ENCODE measurements at places on chromosomes 16 and 17.
A peak's percentile ranks its signal among the peaks of the same experiment; 100 is the strongest.

GRCh38 chr17:27600471-27600870 is 30.5 kb upstream of the LGALS9 start:
- DNase-seq = no peak

GRCh38 chr17:53819956-53820355 is 2.8 kb upstream of the KIF2B start:
- DNase-seq = no peak

DNA sequence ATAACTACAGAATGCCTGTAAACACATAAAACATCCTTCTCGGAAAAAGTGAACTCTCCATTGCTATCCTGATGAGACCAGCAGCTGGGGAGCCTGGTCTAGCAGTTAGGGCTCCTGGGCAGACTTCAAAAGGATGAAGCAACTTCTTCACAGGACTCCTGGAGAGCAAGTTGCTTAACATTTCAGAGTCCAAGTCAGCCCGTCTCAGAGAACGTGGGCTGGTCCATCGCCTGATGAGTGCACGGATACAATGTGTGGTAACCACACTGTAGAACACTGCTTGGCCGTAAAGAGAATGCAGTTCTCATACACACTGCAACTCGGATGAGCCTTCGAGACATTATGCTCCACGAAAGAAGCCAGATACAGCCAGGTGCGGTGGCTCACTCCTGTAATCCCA is 52.7 kb downstream of the TMEM235 start:
- DNase-seq = no peak

DNA sequence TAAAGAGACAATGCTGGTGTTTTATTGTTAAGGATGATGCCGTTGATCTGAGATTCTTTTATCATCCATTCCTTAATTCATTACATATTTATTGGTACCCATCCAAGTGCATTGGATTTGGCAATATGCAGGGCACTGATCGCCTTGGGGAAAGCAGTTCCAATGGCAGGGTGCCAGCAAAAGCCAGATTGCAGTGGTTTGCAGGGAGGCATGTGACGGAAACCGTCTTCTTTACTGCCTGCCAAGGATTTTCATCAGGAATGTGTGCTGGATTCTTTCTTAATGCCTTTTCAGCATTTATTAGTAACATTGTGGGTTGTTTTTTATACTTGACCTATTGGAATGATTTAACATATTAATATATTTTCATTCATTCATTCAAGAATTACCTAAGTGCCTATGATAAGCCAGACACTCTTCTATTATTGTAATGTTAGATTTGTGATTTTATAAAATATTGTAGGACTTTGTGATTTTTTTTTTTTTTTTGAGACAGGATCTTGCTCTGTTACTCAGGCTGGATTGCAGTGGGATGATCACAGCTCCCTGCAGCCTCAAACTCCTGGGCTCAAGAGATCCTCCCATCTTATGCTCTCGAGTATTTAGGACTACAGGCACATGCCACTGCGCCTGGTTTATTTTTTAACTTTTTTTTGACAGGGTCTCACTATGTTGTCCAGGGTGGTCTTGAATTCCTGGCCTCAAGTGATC is 93.4 kb upstream of the TNRC6A start:
- no peak for DNase-seq

GRCh38 chr16:56048425-56049105 is 142.7 kb upstream of the GNAO1 start:
- no peak for DNase-seq

- no peak for DNase-seq
Measured at GRCh38 chr17:43418441-43419374, 19.9 kb downstream of the ARL4D start.

DNA sequence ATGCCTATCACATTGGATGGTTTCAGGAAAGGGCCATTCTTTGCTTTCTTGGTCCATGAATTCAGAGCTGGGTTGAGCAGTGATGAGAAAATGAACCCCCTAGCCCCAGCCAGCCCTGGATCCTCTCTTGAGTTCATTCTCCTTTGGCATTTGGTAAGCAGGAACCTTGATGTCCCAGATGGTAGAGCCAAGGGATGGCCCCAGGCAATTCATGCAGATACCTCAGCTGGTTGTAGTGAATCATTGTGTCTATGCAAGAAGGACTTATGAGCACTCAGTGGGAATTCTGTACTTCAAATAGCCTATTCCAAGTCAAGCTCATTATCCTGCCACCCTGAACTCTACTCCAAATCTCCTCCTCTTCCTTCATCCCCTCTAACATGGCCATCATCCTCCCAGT is 412.7 kb downstream of the UTP18 start:
- no peak for DNase-seq

- DNase-seq = no peak
Measured at GRCh38 chr16:10625595-10626357, 45.4 kb upstream of the EMP2 start.

DNA sequence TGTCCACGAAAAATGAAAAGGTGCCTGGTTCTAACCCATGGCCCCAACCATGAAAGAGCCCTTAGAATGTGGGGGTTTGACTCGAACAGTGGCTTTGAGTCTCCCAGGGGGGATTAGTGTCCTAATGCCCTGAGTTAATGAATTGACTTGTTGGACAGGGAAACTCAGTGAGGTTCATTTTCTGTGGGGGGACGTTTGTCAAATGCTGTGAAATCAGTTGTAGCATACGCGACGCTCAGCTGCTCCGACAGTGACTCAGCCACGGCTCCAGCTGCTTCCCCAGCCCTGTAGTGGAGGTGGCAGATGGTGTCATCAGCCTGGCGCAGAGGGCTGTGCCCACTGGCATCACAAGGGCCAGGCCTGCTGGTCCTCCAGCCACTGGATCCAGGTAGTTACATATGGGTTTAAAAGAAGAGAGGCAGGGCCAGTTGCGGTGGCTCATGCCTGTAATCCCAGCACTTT is 3.9 kb upstream of the TMEM235 start:
- DNase-seq = no peak

- DNase-seq = no peak
Measured at GRCh38 chr16:27679899-27680298, 130.0 kb downstream of the KATNIP start.

DNA sequence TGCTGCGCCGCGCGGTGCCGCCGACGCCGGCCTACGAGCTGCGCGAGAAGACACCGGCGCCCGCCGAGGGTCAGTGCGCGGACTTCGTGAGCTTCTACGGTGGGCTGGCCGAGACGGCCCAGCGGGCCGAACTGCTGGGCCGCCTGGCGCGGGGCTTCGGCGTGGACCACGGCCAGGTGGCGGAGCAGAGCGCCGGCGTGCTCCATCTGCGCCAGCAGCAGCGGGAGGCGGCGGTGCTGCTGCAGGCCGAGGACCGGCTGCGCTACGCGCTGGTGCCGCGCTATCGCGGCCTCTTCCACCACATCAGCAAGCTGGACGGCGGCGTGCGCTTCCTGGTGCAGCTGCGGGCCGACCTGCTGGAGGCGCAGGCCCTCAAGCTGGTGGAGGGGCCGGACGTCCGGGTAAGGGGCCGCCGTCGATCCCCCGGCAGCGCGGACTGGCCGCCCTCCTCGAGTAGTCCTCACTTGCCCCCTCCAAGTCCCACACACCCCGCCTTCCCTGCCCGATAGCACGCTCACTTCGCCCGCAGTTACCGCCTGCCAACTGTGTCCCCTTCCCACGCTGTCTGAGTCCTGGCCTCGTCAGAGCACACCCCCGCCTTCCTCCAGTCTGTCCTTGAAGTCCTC is 470 bp downstream of the MLYCD start:
- DNase-seq = no peak

GRCh38 chr16:2517954-2518605 is 2.1 kb upstream of the AMDHD2 start:
- DNase-seq = no peak

DNA sequence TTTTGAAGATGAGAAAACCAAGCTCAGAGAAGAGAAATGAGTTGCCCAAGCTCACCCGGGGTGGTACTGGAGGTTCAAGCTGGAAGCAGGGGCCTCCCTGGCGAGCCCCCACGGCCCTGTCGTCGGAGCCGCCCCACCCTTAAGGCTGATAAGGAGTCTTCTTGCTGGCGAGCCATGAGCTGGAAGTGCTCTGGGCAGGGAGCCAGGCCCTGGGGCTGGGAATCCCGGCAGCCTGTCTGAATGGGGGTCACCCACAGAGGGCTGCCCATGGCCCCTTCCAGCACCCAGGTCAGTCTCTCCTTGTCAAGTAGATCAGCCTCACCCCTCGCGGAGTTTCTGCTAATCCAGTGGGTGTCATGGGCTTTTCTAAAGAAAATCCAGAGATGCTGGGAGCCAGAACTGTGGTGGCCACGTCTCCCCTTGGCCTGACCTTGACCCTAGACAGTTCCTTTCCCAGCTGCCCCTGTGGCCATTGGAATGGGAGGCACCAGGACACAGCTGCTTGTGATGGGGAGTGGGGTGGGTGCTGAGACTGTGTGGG is 1.2 kb upstream of the P2RX1 start:
- DNase-seq = no peak

DNA sequence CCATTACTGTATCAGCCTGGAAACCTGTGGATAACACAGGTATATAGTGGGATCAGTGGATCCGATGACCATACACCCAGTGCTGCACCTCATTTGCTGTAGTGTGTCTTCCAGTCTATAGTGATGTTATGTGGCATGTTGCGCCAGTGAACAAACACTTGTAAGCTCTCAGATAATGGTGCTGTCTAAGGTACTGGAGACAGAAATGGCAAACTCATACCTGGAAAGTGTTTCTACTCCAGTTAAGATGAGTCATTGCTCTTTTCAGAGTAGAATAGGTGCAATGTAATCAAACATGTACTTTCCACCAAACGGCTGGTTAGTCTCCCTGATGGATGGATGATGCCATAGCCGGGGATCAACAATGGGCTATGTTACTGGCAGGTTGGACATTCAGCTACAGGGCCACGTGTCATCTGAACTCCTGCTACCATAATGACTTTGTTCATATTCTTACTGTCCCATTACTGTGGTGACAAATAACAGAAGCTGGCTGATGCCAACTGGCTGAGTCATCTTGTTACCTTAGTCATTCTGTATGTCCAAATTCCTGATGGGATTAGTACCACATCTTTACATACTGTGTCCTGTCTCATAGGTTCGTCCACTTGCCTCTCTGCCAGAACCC is 6.3 kb downstream of the CCL11 start:
- no peak for DNase-seq

- no peak for DNase-seq
Measured at GRCh38 chr17:28413804-28414203, 7.8 kb upstream of the SLC46A1 start.

DNA sequence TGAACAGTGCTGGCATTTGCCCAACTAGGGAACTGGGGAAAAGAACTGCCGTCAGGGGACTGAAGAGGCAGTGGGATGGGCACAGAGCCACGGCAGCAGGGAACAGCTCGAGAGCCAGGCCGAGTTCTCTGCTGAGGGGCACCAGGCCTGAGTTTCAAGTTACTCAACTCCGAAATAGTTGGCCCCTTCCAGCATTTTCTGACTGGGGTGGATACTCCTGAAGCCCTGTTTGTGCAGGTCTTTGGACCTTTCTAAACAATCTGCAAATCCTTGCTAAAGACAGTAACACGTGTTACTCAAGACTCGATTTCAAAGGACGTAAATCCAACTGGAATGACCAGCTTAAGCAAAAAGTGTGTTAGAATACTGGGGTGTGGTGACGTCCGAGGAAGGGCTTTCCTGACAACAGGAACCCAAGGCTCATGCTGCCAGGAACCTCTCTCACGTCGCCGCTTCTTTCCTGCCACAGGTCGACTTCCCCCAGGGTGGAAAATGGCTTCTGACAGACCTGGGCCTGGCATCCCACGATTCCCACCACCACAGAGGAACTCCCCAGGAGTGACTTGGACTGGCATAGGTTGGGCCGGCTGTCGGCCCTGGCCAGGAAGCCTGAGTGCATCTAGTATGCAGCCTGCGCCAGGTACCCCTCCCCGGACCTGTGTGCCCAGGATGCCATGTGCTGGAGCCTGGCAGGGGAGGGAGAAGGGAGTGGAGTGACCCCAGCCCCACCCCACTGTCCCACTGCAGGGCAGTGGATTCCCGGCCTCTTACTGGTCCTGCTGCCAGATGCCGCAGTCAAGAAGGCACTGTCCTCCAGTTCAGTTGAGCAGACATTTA is 71.9 kb downstream of the N4BP1 start:
- no peak for DNase-seq

GRCh38 chr17:42679492-42680330 is 1.9 kb downstream of the CCR10 start:
- no peak for DNase-seq

GRCh38 chr16:24670623-24671454 is 58.6 kb upstream of the TNRC6A start:
- no peak for DNase-seq

- DNase-seq = no peak
Measured at GRCh38 chr17:74690409-74690825, 22.3 kb downstream of the CD300LF start.

GRCh38 chr17:15351925-15352324 is 10.5 kb upstream of the TEKT3 start:
- DNase-seq = no peak

GRCh38 chr16:11640987-11641817 is 27.1 kb upstream of the SNN start:
- no peak for DNase-seq

DNA sequence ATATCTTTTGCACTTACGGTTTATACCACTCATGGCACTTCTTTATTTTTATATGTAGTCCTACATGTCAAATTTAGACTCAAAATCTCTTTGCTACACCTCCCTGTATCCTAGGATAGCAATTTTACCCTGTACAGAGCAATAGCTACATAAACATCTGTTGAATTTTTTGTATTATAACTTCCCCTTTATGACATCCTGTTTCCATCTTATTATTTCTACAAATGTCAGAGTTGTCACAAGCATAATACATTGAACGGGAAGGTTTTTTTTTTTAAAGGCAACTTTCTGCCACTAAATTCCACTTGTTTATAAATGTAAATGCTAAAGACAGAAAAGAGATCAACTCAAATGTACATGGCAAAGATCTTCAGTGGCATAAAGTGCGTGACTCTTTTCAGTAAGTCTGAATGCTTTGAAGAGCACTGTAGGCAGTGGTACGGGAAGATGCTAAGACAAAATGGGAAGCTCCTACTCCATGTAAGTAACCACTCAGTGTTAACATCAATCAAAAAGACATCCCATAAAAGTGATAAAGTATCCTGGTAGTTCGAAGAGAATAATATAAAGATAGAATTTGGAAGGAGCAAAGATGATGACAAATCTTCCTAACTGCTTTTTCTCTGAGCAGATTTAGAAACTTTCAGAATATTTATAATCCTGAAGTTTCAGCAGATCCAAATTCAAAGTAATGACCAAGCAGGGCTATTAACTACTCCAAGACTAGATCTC is 26.8 kb downstream of the GNA13 start:
- no peak for DNase-seq

- no peak for DNase-seq
Measured at GRCh38 chr16:75293772-75294171, 42.3 kb upstream of the BCAR1 start.

GRCh38 chr17:33779234-33779591 is 475.9 kb upstream of the CCL2 start:
- peak; percentile 0 for DNase-seq
